ENCODE measurements at places on chromosomes 3 and 15.

- DNase-seq: no peak
Measured at GRCh38 chr3:129343643-129344360, 65.1 kb downstream of the HMCES start.

GRCh38 chr3:127044996-127045395, 62.1 kb downstream of the PLXNA1 start:
- DNase-seq: no peak

- no peak for DNase-seq
Measured at GRCh38 chr3:101876142-101876541, 26.8 kb downstream of the NFKBIZ start.

DNA sequence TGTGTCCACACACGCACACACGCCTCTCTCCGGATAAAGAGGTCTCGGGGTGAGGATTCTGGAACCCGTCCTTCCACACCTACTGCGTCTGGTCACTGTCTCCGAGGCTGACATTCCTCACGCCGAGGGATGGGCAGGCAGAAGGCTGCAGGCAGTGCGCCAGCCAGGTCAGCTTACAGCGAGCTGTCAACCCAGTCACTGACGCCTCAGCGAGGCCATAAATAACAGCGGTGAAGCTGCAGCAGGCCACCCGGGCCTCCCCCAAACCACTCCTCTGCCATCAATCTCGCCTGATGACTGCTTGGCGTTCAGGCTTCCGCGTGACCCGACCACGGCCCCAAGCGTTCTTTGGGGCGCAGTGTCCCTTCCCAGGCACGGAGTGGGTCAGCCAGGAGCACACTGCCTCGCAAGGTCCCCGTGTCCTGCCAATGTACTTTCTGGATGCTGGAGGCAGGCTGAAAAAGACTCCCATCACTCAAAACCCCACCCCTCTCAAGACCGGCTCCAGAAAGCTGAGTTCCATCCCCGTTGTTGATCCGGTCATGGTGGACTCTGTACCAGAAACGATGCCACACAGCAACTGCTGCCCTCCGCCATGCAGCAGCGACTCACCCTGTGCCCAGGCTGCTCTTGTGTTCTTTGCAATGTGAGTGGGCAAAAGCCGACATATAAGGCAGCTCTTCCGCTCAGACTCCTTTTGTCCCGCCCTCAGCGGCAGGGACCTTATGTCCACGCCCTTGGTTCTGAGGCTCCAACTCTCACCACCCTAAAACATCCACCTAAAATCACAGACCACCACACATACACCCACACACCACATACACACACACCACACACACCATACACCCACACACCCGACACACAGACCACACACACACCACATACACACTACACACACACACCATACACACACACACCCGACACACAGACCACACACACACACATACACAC, 27.1 kb downstream of the CPN2 start:
- DNase-seq: no peak

- no peak for DNase-seq
Measured at GRCh38 chr3:49813497-49814174, at the start of gene UBA7. UBA7 (minus strand) TSS chr3:49813953; CDS start chr3:49813787, 166 bp downstream.

DNA sequence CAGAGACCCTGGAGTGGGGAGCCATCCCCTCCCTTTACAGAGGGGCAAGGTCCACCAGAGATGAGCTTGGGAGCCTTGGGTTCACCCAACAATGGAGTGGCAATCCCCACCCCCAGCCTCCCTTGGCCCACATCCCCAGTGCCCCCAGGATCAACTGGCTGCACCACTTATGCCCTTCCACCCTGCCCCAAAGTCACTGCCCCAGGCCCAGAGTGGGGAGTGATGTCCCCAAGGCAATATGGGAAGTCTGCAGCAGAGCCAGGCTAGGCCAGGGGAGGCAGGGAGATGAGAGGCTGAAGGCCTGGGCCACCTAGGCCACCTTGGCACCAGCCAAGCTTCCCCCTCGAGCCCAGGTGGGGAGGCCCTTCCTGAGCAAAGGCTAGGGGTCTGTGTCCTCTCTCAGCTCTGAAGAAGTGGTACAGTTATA, 145.5 kb downstream of the SMAD6 start:
- DNase-seq: no peak

- no peak for DNase-seq
Measured at GRCh38 chr3:6860954-6861624, at the start of gene GRM7. GRM7 (plus strand) TSS chr3:6861115.

- no peak for DNase-seq
Measured at GRCh38 chr15:63107895-63108546, 13.6 kb upstream of the LACTB start.

GRCh38 chr3:32996048-32996754, 44.8 kb downstream of the CCR4 start:
- DNase-seq: no peak

DNA sequence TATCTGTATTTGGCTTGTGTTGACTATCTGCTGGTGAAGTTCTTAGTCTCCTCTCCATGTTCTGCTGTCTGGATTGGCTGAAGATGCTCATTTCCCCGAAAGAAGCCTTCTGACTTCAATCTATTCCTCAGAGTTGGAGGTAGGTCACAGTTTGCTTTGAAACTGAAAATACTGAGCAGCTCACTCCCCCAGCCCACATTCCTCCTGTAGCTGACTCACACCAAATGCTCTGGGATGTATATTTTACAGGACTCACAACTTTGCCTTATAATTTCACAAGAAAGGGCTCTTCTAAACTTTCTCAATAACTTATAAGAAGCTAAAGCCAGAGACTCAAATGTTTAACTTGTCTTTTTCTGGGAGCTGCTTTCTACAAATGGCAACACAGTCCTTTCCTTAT, 36.3 kb upstream of the SNX4 start:
- no peak for DNase-seq

- DNase-seq: no peak
Measured at GRCh38 chr15:65211482-65211982, 259 bp upstream of the CILP start.

DNA sequence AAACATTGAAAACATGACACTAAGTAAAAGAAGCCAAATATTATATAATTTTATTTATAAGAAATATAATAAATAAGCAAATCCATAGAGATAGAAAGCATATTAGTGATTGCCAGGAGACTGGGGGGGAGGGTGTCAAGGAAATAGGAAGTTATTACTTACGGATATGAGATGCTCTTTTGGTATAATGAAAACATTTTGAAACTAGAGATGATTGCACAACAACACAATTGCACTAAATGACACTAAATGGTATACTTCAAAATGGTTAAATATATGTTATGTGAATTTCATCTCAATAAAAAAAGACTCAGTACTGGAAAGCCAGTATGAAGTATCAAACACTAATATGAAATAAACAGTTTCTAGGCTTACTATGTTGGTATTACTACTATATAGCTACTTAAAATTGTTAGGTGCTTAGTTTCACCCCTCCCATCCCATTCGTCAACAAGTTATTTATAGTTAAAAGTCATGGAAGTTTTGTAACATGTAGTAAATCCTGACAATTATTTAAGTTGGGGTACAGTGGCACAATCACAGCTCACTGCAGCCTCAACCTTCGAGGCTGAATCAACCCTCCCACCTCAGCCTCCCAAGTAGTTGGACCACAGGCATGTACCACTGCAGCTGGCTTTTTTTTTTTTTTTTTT, 43.7 kb downstream of the STAG1 start:
- no peak for DNase-seq

GRCh38 chr3:196419386-196419785, 12.8 kb downstream of the UBXN7 start:
- DNase-seq: no peak

DNA sequence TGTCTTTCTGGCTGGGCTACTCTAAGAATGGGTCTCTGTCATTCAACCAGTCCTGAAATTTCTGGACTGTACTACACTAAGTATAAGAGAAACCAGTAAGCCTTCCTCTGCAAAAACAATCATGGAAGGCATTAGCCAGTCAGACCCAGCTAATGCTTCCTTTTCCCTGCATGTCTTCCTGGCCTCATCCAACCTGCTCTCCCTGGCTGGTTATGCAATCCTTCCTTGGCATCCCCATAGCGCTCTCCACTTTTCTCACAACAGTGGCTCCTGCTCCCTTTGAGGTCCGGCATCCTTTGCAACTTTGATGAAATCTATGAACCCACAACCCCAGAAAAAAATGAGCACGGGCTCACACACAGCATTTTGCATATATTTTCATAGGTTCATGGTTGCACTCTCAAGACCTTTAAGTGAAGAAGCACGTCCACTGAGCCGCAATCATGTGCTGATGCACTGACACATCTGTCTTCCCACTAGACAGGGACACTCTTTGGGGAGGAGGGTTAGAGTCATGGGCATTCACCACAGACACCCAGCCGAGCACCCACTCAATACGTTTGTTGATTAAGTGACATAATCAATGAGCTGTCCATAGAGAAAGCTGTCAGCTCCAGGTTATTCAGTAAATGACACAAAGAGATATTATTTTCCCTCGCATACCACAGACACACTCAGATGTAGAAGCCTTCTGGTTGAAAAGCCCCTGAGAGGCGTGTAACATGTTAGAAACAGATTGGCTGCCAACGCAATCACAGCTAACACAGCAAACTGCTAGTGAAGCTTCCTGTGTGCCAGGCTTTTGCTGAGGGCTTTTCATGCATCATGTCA, 66.7 kb downstream of the PLD1 start:
- DNase-seq: no peak

DNA sequence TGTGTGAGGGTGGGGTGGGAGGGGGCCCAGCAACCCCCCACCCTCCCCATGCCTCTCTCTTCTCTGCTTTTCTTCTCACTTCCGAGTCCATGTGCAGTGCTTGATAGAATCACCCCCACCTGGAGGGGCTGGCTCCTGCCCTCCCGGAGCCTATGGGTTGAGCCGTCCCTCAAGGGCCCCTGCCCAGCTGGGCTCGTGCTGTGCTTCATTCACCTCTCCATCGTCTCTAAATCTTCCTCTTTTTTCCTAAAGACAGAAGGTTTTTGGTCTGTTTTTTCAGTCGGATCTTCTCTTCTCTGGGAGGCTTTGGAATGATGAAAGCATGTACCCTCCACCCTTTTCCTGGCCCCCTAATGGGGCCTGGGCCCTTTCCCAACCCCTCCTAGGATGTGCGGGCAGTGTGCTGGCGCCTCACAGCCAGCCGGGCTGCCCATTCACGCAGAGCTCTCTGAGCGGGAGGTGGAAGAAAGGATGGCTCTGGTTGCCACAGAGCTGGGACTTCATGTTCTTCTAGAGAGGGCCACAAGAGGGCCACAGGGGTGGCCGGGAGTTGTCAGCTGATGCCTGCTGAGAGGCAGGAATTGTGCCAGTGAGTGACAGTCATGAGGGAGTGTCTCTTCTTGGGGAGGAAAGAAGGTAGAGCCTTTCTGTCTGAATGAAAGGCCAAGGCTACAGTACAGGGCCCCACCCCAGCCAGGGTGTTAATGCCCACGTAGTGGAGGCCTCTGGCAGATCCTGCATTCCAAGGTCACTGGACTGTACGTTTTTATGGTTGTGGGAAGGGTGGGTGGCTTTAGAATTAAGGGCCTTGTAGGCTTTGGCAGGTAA, 8.1 kb downstream of the FAM131A start:
- no peak for DNase-seq

DNA sequence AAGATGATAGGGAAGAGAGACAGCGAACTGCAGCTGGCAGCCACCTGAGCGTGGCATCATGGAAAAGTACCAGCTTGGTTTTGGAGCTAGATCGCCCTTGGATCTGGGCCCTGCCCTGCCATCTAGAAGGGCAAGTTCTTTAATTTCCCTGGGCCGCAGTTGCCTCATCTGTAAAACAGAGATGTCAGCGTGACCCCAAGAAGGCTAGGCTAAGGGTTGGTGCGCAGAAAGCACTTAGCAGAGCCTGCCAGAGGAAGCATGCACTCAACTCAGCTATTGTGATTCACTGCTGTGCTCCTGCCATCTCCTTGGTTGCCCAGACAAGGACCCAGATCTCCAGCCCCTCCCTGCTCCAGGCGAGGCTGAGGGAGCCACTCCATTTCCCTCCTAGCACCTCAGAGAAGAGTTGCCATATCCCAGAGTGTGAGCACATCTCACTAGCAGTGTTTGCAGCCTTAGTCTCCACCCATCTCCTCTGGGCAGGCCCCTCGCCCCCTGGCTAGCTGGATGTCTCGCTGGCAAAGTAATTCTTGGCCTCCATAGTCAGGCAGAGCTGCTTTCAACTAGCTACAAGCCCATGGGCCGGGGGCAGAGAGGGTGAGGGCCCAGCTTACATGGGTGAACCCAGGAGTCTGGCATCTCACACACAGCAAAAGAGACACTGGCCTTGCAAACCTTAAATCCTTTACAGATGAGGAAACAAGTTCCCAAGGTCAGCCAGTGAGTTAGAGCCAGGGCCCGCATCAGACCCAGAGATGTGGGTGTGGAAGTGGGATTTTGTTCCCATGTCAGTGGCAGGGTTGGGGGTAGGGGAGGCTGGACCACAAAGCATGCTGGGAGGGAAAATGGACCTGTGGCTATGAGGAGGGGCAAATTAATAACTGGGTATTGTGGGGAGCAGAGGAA, 280.7 kb upstream of the TLE3 start:
- DNase-seq: no peak

DNA sequence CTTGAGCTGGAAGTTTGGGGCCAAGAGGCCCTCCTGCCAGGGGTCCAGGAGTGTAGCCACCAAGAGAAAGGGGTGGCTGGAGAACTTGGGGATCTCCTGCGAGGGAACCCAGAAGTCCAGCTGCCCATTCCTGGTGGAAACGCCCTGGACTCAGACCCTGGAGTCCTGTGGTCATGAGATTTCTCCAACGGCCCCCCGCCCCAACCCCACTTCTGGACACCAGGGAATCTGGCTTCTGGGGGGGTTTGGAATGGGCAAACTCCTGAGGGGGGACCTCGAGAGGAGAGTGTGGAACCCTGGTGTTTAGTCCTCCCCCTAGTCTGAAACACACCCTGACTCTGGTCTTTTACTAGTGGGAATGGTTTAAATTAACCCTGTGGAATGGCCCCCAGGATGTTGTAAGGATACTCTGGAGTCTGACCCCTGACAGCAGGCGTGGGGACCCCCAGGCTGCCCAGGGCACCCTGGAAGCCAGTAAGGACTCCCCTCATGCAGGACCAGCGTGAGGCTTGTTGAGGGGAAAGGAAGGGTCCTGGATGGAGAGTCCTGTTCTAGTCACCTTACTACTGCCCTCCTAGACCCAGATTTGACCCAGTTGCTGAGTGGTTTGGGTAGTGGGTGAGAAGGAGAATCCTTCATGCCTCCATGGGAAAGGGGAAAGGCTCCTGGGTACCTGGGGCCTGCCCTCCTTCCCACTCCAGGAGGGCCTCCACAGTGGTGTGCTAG, 540 bp downstream of the KLHDC8B start:
- no peak for DNase-seq
